ENCODE measurements at places on chromosomes 2 and 18. TPM values are rescaled to one million over a fixed set of nuclear protein-coding genes. Genes with fewer than 3 reads are reported as not detected.
A peak's percentile ranks its signal among the peaks of the same experiment; 100 is the strongest.

The PKDCC gene
- total RNA-seq: 4.1 TPM

The ATG4B gene
- 46.1 TPM for total RNA-seq

The CDK15 gene
- 7.0 TPM for total RNA-seq

The CABLES1 gene
- 9.0 TPM for total RNA-seq

The MYOM1 gene
- not detected for total RNA-seq

The BCL11A gene
- not detected for total RNA-seq

GRCh38 chr18:24974431-24974830 is 377.5 kb downstream of the ZNF521 start:
- no peak for DNase-seq

GRCh38 chr18:73717570-73717969 is 430.1 kb downstream of the FBXO15 start:
- DNase-seq: peak; percentile 53

DNA sequence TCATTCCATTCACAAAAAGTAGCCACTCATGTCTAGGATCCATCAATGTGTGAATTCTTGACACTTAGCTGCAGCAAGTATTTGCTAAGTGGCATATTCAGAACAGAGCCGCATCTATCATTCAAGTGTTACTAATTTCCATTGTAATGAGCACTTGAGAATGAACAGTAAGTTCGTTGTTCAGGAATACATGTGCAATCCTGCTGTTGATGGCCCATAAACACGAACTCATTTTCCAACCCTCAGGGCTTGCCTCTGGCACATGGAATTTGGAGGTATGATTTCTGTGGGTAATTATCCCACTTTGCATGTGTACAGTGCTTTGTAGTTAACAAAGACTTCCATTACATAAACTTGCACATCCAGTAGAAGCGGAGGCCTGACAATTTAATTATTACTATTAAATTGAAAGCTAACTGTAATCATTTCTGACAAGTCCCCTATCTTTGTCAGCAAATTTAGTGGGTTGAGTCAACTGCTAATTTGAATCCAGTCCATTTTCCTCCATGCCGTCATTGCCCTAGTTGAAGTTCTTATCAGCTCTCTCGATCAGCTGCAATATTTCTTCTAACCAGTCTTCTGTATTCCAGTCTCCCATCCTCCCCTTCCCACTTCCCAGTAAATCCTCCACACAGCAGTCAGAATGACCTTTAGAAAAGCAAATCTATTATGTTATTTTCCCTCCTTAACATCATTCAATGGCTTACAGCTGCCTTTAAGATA is 116.0 kb upstream of the AQP4 start:
- DNase-seq: peak; percentile 31

DNA sequence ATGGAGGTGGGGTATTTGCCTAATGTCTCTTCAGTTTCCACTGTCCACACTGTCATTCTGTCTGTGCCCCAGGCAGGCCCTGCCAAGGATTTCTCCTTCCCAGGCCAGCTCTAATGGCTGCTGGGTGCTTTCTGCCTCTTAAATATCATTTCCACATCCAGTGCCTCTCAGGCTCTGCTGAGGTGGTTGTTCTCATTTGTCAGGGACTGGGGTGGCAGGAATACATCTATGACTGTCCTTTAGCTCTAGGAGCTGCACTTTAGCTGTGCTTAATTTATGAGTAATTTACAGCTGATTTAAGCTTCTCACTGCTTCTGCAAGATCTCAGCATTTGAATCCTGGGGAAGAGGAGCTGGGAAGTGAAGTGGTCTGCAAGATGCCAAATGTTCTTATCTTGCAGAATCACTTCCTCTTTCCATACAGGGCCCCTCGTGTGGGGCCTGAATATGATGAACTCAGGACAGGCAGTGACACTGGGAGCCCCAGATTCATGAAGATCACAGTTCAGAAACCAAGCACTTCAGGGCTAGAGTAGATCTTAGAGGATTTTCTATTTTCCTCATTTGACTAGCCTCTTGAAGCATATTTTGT is 150.2 kb downstream of the FSHR start:
- DNase-seq: no peak

- DNase-seq: no peak
Measured at GRCh38 chr18:29779096-29779495, 1263.4 kb downstream of the DSC3 start.

GRCh38 chr18:71001597-71001996 is 712.8 kb downstream of the SOCS6 start:
- peak; percentile 16 for DNase-seq

DNA sequence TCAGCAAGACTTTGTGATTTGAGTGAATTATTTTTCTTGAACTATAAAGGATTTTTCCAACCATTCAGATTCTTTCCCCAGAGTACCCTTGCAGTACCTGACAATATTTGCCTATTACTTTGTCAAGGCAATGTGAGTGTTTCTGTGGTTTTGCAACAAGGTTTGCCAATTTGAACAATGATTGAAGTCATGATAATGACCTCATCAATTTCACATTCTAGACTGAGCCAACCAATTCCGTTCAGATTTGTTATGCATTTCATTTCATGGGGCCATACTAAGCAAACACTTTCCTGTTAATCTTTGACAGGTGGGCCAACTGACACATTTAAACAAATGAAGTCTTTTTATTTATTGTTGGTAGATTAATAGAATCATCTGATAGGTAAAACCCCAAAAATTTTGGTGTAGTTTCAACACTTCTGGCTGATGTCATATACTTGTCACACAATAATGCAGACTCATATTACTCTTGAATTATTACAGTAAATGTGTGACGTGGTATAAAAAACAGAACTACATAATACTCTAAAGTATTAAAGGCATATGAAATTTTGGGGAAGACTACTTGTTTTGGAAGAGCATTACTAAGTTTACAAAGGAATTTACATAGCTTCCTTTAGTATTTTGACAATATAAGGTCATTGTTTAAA is 526.4 kb downstream of the DPP10 start:
- DNase-seq: no peak

GRCh38 chr18:32380559-32380958 is 90.1 kb downstream of the GAREM1 start:
- no peak for DNase-seq

DNA sequence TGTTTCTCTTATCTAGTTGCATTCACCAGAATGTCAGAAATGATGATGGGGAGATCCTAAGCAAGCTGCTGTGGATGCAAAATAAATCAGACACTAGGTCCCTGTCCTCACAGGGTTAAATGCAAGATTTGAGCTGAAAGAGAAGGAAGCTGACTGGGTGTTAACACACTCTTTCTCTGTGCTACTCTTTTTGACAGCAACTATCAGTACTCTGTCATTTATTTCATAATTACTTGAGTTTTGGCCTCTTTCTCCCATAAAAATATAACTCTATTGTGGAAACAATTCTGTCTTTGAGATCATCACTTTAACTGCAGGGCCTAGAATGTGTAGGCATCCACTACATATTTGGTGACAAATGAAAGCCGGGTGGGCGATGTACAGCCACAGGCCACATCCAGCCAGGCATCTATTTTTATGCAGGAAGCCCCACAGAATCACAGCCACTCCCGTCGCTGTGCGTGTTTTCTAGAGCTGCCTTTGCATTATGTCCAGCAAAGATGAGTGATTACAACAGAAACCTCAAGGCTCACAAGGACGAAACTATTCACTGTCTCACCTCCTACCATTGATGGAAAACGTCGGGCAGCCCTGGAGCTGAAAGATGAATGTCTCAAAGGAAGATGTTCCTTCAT is 849.0 kb downstream of the RNF144A start:
- DNase-seq: no peak

DNA sequence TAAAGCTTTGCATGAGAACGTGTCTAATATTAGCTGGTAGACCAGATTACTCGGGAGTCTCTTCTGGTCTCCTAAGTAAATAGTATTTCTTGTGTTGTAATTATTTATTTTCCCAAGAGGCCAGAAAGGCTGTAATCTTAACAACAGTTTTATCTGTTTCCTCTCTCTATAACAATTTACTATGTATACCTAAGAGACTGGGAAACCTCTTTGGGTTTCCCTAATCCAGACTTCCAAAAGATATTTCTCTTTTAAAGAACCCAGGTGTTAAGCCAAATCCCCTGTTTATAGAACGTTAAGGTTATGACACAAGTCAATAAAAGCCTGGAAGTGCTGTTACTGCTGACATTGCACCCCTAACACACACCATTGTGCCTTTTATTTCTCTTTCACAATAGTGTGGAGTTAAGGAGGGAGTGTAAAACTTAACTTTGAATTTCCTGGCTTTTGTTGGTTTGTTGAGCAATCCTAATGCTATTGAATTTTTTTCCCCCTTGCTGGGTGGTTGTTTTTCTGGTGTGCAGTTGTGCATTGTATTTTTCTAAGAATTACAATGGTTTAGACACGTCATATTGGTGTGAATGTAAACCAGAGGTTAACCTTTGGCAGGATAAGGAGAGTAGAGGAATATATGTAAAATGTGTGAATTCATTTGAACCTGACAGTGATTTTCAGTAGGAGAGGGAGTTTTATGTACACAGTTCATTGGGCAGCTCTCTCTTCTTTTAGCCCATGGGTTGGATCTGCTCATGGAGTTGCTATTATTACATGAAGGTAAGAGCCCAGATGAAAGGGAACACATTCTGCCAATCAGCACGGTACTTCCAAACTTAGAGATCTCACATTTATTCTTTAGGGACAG is 192.8 kb downstream of the MTX2 start:
- peak; percentile 4 for DNase-seq

- peak; percentile 96 for DNase-seq
Measured at GRCh38 chr2:75523313-75524275, 37.1 kb downstream of the EVA1A start.

GRCh38 chr2:232506709-232507108 is 13.5 kb upstream of the PRSS56 start:
- DNase-seq: no peak

DNA sequence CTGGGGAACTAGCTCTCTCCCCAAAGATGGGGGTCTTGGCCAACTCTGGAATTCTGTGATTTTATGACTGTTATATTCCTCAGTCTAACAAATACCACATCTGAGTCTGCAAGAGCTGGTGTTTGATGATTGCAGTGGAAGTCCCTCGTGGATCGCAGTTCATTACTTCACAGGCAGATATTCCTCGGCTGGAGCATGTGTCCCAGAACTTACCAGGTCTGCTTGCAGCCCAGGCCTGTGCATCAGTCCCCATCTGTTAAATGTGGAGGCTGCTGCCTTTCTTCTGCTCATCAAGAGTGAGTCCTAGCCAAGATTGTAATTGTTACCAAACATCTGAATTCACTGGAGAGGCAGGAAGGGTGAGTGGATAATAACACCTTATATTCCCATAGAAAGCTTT is 55.5 kb downstream of the PRKCE start:
- DNase-seq: no peak

- peak; percentile 73 for DNase-seq
Measured at GRCh38 chr2:197209742-197210408, 100.7 kb downstream of the ANKRD44 start.
